GDM1 (cell line): ENCODE measurements at places on chromosomes 1 and 21.

- DNase-seq, result peak; percentile 21
Measured at GRCh38 chr1:93304716-93305138, 41.0 kb upstream of the DR1 start.

DNA sequence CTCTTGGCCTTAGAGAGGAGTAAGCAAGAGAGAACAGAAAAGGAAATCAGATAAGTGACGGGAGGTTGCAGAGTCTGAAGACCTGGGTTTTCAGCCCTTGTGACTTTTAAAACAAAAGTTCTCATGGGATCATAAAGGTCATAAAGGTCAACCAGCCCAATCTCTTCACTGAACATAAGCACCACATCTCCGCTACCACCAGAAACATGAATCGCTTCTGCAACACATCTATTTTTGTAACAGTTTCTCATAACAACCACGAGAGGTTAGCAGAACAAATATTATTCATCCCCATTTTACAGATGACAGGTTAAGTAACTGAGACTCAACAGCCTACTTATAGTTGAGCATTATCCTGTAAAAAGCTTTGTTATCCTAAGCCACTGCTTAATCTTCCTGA is 5.9 kb downstream of the TRAPPC3 start:
- no peak for DNase-seq

- DNase-seq, result no peak
Measured at GRCh38 chr1:109011335-109011734, 30.6 kb downstream of the WDR47 start.

GRCh38 chr21:45264146-45264911 is 23.4 kb downstream of the POFUT2 start:
- no peak for DNase-seq

DNA sequence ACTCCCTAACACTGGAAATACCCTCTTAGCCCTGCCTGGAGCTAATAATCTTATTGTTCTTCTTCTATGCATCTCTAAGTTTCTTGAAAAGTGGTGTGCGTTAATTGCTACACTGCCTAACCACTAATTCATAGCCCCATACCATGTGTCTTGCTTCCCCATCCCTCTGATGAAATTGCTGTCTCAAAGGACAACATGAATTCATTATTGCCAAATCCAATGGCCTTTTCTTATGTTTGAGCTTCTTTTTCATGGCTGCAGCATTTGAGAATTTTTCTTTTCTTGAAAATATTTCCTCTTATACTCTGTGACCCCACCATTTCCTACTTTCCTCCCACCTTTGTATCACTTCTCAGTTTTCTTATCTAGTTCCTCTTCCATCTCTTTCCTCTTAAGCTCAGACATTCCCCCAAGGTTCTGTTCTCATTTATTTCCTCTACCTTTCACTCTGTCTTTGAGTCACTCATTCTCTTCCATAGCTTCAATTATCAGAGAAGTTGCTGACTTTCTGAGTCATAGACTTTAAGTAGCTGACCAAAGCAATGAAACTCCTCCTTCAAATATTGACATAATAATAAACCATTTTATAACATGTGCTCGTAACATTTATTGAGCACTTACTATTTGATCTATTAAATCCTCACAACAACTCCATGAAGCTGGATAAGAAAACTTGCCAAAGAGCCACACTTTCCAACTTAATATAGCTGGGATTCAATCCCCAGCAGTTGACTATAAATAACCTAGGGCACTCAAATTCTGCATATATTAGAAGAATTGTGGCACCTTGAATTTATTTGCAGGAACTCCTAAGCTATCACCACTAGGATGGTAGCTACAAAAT is 35.5 kb upstream of the ATP6V1G3 start:
- DNase-seq, result no peak

DNA sequence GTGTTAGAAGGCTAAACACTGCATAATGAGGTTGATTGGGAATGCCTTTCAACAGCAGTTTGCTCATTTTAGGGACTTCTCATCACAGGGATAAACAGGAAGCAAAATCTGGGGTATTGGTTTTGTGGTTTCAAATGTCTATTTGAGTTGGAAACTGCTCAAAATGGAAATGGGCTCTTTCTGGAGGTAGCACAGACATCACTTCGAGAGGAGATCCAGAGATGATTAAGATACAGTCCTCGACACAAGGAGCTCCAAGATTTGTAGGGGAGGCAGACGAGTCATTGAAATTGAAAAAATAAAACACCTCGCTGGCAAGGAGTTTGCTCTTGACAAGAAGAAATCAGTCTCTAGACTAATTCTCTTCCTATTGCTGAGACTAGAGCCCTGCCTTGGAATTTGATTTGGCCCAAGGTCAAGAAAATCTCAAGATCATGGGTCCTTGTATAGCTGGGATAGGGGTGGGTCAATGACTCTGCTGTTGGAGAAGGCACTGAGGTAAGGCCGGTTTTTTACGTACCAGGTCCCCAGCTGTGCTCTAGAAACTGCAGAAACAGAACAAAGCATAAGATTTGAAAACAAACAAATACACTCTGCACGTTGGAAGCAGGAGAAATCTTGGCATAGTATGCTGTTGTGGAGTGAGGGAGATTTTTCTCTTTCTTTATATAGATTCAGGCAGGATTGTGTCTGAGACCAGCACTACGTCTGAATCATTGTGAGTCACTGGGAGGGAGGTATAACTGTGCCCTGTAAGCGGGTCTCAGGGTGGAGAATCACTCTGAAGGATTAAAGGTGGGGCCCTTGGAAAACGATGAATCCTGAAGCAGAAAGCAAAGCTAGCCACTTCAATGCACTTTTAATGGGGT is 17.7 kb upstream of the KLHDC8A start:
- no peak for DNase-seq

- no peak for DNase-seq
Measured at GRCh38 chr1:26960625-26960966, 328 bp upstream of the KDF1 start.

- no peak for DNase-seq
Measured at GRCh38 chr1:211261229-211261628, 2.1 kb downstream of the RCOR3 start.

DNA sequence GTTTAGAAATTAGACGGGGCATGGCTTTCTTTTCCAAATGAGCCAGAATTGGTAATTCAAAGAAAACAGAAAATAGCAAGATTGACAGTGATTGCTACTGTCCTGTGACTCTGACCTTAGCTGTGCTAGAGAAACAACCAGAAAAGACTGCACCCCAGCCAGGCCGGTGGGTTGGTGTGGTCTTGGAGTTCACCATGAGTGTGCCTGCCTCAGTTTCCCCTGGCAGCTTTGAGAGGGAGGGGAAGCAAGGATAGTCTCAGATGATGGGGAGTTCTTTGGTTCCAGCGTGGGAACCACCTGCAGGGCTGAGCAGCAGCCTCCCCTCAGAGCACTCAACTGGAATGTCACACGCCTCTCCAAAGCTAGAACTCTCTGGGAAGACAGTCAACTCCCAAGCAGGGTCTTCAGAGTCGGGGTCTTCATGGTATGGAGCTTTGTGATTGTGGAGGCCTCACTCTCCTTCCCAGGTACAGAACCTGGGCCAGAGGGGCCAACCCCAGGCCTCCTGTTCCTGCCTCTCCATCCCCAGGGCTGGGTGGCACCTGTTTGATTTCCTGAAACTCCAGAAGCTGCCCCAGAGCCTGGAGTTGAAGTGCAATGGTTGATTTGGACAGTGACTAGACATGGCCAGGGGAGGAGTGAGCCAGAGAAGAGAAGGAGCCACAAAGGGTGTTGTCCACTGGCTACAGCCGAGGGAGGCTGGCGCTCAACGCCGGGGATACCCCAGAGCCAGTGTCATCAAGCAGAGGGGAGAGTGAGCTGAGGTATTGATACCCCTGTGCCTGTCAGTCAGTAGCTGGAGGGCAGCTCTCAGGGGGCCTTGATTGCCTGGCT is 35.7 kb downstream of the SIM2 start:
- DNase-seq, result no peak

- DNase-seq, result no peak
Measured at GRCh38 chr1:35030756-35031446, 844 bp downstream of the ZMYM6 start.

DNA sequence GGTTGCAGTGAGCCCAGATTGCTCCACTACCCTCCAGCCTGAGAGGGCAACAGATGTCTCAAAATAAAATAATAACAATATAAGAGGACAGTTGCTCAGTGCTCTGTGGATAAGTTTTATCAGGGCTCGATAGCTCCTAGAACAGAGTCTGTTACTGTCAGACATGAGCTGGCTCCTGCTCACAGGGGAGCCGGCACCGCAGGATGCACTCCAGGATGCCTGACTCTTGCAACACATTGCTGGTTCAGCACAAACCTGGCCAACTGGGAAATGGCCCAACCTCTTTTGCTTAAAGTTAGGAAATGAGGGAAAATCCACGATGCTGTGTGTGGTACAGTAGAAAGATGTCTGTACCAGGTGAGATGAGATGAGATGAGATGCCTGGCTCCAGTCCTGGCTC is 5.8 kb upstream of the CTSE start:
- no peak for DNase-seq

GRCh38 chr1:162916821-162917613 is 56.0 kb upstream of the CCDC190 start:
- DNase-seq, result no peak

- no peak for DNase-seq
Measured at GRCh38 chr1:43533584-43533983, 2.9 kb downstream of the PTPRF start.

DNA sequence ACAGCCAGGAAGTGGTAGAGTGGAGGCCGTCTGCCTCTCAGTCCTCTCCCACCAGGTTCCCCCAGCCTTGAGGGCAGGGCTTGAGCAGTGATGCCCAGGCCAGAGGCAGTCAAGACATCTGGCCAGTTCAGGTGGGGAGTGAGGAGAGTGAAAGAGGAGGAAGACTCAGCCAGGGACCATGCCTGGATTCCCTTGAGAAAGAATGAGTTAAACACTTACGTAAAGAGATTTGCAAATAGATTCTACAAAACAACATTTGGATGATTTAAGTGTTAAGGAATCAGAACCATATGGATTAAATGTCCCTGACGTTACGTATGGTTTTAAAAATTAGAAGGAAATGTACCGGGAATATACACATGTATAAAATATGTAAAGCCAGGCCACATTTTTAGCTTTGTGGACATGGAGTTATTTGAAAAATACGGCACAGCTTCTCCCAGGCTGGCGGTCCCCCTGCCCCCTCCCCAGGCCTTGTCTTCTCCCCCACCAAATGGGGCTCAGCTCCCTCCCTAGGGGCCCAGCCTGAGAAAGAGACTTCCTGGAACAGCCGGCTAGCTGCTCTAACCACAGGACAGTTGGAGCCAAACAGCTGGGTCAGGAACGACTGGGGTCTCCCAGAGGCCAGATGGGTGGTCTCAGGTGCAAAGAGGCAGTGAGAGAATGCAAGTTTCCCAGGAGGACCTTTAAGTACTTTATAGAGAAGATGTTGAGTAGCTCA is 188.3 kb upstream of the EDN2 start:
- DNase-seq, result no peak

DNA sequence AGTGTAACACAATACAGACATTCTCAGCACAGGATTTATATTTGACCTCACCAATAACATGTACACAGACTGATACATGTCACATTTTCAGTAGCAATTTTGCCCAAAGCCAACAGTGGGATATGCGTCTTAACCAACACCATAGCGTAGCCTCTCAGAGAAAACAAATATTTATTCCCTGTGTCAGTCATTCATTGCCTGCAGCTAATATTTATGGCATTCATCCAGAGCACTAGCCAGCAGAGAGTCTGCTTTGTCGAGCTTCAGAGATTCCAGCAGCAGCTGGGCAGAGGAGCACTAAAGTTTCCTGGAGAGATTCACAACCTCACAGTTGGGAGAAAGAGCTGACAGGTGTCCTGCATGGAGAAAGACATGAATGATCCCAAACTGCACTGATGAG is 400.7 kb upstream of the DAB1 start:
- no peak for DNase-seq

- DNase-seq, result no peak
Measured at GRCh38 chr1:230303822-230304221, 122.3 kb downstream of the PGBD5 start.

DNA sequence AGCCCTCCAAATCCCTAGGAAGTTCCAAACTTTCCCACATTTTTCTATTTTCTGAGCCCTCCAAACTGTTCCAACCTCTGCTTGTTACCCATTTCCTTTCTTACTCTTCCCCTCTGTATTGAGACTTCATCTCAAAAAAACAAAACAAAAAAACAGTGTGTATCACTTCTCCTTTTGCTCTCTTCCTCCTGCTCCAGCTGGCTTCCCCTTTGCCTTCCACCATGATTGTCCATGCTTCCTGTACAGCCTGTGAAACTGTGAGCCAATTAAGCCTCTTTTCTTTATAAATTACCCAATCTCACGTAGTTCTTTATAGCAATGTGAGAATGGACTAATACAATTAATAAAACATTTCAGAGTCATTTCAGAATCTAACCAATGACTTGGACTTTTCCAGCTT is 69.6 kb upstream of the KRTAP19-8 start:
- DNase-seq, result no peak

DNA sequence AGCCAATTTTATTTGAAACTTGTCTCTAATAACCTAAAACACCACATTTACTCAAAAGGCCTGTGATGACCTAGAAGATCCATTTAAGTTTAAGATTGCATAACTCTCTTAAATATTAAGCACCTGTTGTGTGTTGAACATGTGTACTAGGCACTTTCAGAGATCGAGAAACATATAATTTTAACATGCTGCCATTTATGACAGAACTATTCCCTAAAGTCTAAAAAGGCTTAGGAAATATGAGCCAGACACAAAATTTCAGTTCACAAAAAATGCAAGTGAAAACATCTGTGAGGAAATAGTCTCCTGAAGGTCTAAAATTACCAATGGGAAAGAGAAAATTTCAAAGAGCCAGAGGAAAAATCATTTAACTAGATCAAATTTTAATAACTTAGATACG is 37.7 kb downstream of the CEP170 start:
- no peak for DNase-seq

DNA sequence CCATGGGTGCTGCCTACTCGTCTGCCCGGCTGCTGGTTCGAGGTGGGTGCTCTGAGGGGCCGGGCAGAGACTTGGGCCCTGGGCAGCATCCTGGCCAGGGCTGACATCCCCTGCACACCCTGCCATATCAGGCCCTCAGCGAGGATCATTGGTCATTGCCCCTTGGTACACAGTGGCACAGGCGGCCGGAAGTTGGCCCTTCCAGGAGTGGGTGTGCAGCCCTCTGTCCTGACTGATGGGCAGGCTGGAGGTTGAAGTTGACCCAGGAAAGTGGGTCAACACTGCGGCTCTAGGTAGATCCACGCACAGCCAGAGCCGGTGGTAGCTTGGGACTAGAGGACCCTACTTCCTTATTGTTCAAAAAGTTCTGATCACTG is 72.9 kb downstream of the TRIM11 start:
- DNase-seq, result no peak

- peak; percentile 1 for DNase-seq
Measured at GRCh38 chr1:209758400-209758799, 2.5 kb downstream of the TRAF3IP3 start.

DNA sequence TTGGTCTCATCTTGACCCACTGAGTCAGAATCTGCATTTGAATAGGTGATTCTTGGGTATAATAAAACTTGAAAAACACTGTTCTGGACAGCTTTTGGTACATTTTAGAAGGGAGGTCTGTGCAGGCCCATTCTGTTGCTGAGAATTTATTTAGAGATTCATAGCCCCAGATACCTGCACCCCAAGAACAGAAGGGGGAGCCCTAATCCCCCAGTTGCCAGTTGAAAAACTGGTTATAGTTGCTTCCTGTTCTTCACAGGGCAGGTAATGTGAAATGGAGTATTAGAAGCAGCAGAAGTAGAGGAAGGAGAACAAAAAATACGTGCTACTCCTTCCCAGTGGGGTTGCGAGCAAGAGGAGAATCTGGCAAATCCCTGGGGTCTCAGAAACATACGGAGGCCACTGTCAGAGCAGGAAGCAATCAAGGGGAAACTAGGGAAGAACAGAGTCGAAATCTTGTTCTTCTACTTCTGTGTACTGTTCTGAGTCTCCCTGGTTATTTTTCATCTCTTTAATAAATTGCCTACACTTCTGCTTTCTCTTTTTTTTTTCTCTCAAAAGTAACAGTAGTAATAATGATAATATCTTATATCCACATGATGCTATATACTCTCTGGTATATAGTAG is 4.6 kb upstream of the CLCA2 start:
- peak; percentile 9 for DNase-seq
